ENCODE measurements at places on chromosomes 5 and 9.
A peak's percentile ranks its signal among the peaks of the same experiment; 100 is the strongest.

DNA sequence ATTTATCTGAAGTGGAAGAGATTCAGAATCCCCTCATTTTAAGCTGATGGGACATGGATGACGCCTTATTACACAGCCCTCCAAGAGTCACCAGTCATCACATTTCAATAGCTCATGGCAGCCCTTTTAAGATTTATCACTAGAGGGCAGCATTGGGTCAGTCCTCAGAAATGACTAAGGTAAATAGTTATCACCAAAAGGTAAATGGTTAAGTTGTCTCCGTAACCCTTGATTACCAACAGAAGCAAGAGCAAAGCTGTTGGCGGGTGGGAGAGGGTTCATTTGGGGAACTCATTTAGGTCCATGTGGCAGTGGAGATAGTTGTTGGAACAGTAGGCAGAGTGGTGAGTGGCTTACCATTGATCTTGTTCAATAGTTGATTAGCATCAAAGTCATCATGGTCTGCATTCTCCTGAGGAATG is 12.0 kb upstream of the C9 start:
- peak; percentile 50 for DNase-seq

DNA sequence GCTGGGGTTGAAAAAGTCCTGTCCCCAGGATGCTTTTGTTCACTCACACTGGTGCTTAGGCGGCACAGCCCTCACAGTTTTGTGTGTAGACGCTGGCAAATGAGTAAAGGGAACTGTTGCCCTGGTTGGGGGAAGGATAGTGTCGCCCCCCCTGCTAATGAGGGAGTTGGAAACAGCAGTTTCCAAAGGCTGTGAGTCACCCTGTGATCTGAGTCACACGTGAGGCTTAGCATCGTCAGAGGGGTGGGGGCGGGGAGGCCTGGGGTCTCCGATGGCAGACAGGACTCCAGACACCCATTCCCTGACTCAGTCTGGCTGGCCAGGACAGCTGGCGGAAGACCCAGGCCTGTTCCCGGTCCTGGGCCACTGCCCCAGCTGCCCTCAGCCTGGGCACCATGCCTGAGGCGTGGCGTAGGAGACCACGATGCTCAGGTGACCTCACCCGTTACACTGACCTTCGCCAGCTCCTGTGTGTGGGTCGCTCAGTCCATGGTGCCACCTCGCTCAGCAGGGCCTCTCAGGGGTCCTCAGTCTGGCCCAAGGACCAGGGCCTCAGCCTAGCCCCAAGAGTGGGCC is 2.9 kb downstream of the DNAJB5 start:
- DNase-seq = no peak

DNA sequence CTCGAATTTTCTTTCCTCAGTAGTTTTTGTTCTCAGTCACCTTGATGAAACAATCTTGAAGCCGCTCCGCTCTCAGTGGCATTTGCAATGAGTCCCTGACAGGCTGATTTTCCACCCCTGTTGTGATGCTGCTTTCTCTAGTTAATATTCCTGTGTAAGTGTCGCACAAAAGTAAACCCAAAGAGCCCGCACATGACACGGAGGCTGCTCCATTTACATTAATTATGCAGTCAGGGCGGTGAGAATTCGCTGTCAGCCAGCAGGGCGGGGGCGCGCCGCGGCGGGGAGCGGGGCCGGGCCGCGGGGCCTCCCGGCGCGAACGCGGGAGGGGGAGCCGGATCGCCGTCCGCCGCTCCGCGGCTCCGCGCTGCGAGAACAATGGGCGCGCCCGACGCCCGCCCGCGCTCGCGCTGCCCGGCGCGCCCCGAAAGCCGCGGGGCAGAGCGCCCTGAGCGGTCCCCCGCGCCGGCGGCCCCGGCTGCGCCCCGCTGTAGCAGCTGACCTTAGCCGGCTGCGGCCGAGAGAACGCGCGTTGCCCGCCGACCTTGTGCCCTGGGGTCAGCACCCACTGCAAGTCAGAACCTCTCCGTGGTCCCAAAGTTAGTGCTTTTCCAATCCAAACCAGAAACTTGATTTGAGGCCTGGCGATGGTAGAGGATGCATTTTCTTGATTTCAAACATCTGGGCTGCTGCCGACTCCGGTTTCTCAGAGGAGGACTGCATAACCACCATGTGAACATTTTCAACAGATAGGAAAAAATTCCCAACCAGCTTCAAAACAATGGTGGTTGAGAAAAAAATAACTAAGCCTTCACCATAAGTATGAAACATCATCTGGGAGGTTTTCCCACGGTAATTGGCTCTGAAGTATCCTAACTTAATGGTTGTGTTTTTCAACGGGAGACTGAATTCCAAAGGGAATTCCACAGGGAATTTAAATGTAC is 142.6 kb downstream of the PBX3 start:
- DNase-seq = peak; percentile 31

GRCh38 chr9:98118640-98119601 is at the start of gene TRIM14:
Gene TRIM14 (minus strand): TSS chr9:98119222. CDS start chr9:98119188, 34 bp downstream.
- DNase-seq = peak; percentile 41

GRCh38 chr5:116806836-116807235 is 232.2 kb upstream of the SEMA6A start:
- peak; percentile 13 for DNase-seq

- no peak for DNase-seq
Measured at GRCh38 chr5:178740181-178740557, 9.7 kb upstream of the ZNF354A start.

GRCh38 chr5:117776977-117777376 is 1202.4 kb upstream of the SEMA6A start:
- no peak for DNase-seq

- DNase-seq = no peak
Measured at GRCh38 chr5:13624283-13625074, 320.0 kb downstream of the DNAH5 start.

GRCh38 chr9:129201866-129202265 is 23.8 kb upstream of the IER5L start:
- DNase-seq = no peak

Data from left kidney (tissue), 8 donors.